ENCODE measurements at places on chromosomes 13 and 19.

DNA sequence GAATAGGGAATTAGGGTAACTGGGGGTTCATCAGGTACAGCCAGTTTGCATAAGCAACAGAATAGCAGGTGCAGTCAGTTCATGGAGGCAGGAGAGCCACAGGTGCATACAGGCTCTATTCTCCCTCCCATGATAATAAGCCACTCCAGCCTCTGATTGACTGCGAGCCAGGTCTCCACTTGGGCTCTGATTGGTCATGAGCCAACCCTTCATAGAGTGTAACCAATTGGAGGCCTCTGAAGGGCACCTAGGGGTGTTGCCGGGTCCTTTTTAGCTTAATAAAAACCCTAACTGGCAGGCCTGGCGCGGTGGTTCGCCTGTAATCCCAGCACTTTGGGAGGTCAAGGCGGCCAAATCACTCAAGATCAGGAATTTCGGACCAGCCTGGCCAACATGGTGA is 8.7 kb upstream of the CKM start:
- no peak for DNase-seq

- no peak for DNase-seq
Measured at GRCh38 chr13:36108342-36108741, 22.8 kb downstream of the DCLK1 start.

GRCh38 chr13:42396501-42396900 is 124.5 kb downstream of the AKAP11 start:
- DNase-seq: no peak

GRCh38 chr19:48641850-48642249 is 4.1 kb downstream of the CA11 start:
- no peak for DNase-seq

DNA sequence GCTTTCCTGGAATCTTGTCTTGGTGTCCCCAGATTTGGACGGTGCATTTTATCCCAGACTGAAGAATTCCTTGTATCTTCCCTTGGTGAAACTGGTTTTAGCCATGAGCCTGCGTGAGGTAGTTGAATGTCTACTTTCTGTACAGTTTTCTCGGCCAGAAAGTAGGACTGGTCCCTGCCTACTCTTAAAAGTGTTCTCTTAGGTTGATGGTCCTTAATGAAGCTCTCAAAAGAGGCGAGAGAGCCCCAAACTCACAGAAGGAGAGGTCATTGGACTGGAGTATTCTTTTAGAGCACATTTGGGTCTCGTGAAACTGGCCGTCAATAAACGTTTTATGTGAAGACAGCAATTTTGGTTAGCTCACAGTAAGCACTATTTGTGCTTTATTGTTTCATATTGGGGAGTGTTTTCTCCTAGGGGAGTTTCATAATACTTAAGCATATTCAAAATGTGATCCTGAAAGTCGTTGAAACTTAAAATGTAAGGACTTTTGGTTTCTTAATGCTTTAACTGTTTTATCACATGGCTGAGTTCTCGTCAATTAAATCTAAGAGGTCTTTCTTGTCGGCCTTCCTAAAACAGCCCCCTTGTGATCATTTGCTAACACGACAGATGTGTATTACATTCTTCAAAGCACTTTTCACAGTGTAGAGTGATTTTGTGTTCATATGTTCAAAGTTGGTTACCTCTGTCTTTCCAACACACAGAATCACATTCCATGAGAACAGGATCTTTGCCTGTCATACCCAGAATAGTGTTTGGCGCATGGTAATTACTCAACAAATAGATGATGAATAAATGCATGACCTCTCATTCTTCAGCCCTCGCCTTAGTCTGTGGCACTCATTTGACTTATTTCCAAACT is 889 bp downstream of the GTF2F2 start:
- DNase-seq: no peak

DNA sequence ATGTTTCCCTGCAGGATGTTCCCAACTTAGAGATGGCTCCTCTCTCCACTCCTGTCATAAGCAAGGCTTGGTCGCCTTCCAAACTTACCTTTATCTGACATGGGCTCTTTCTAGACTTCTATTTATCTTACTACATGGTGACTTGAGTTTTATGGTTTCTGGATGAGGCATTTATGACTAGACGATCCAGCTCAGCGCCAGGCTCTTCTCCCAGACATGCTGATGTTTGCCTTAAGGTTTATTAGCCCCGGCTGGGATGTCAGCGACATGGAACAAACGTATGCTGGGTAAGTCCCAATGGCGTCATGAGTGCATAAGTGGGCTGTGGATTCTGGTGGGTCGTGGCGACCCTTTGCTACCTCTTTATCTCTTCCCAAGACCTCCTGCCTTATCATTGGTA is 39.8 kb upstream of the SLC15A1 start:
- DNase-seq: no peak

Data from activated gamma-delta T cell (primary cell).